ENCODE measurements at places on chromosomes 11 and 22.

GRCh38 chr22:43854121-43854785, 8.1 kb downstream of the SULT4A1 start:
- no peak for DNase-seq

- DNase-seq: no peak
Measured at GRCh38 chr11:74434528-74434927, 32.8 kb downstream of the KCNE3 start.

DNA sequence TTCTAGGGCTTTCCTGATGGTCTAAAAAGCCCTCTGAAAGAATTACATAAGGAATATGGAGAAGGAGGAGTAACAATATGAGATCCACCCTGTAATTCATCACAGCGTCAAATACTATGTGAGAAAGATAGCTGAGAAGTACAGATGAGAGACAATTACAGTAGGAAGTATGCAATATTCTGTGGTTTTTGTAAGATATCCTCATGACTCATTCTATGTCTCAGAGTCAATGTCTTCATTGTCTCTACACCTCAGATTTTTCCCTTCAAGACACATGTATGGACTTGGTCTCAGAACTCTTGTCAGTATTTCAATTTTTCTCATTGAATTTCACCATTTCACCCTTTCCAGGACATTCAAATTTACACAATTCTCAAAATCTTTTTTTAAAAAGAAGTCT, 343.3 kb upstream of the CTSC start:
- DNase-seq: no peak

DNA sequence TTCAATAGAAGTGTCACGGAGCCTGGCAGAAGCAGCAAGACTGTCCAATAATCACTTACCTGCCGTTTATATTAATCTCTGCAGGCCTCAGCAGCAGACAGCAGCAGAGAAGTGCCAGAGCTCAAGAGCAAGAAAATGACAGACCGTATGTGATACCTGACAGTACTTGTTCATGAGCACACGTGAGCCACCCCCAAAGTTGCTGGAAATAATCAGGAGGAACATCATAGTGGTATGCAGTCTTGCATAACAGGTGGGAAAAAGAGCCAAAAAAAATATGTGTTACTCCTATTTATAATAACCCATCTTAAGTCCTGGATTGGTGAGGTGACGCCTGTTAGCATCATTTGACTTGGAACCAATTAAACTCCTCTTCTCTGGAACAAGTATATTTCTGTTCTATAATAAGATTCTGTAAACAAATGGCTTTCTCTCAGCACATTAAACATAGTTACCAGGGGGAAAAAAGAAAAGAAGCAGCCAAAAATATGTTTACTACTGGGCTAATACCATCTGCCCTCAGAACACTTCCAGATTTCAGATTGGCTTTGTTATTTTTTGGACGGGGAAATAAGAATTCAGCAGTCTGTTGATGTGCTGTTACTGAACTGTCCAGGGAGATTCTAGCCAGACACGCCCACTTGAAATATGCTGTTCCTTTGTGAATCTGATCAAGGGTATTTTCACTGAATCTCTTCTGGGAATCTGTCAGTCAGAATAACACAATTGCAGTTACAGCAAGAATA, 7.9 kb upstream of the SLN start:
- DNase-seq: no peak

GRCh38 chr11:116840224-116840745, 2.9 kb upstream of the APOA1 start:
- DNase-seq: no peak

DNA sequence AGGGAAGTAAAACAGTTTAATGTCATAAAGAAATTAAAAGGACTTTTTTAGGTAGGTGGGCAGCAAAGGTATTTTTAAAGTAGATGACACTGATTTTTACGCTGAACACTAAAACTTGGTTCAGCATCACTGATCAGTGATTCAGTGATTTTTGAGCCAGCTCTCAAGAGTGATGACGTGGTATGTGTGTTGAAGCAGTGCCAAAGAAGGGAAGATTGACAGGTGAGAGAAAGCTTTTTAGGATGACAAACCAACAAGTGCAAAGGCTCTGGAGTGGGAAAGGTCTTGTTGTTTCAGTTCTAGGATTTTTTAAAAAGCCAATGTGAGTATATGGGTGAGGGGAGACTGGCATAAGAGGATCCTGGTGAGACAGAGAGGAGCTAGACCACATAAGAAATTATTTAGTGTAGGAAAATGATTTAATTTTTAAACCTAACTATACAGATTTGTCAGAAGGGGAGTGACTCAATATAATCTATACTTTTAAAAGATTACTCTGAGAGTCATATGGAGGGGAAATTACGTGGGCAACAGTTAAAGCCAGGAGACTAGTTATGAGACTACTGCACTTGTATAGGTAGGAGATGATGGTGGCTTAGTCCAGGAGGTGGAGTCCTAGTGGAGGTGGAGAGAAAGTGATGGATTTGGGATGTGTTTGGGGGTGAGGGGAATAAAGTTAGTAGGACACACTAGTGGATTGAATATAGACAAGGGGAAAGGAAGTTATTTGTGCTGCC, 17.6 kb upstream of the CALCB start:
- DNase-seq: no peak

DNA sequence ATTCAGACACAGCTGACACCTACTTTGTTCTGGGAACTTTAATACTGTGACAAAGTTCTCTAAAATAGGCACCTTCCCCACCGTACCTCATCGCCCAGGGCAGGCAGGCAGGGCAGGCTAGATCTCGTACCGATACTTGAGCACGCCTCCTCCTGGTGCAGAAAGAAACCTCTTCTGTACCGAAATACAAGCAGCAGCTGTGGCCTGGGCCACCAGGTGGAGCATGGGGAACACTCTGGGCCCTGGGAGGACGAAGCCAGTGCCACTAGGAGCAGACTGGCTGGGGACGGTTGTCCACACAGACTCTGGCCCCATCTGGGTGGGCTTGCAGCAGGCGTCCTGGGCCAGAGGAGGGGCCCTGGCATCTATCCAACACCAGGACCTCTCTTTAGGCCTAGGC, 12.8 kb downstream of the PMM1 start:
- no peak for DNase-seq

GRCh38 chr11:15119826-15120225, 5.1 kb downstream of the INSC start:
- no peak for DNase-seq

- no peak for DNase-seq
Measured at GRCh38 chr11:88475991-88476418, 138.5 kb upstream of the CTSC start.

DNA sequence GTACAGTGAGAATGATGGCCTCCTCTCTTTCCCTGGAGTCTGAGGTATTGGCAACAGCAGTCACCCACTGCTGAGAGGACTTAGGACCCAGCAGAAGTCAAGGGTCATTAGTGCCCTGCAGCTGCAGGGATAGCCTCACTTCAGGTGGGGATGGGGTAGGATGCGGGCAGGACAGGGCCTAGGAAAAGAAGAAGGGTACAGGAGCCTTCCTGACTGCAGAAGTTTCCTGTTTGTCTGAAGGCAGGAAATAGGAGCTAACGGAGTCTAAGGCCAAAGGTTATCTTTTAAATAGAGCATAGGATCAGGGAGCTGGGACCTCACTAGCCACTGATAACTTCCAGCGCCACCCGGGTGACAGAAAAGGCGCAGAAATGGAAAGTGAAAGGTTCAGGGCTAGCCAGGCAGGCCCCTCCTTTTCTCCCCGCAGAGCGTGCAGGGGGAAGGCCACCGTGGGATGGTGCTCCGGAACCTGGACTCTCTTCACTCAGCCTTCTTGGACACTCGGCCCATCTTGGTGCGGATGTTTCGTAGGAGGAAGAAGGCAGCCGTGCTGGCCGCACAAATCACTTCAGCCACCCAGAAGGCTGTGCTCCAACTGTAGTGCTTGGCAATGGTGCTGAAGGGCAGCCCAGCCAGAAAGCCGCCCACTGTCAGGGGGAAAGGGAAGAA, 6.0 kb downstream of the TRAPPC4 start:
- no peak for DNase-seq

GRCh38 chr11:69205743-69206612, 50.2 kb downstream of the SMIM38 start:
- DNase-seq: no peak

GRCh38 chr11:116986521-116987105, 111.6 kb downstream of the SIK3 start:
- no peak for DNase-seq

- no peak for DNase-seq
Measured at GRCh38 chr11:130675917-130676316, 227.5 kb downstream of the ADAMTS15 start.

DNA sequence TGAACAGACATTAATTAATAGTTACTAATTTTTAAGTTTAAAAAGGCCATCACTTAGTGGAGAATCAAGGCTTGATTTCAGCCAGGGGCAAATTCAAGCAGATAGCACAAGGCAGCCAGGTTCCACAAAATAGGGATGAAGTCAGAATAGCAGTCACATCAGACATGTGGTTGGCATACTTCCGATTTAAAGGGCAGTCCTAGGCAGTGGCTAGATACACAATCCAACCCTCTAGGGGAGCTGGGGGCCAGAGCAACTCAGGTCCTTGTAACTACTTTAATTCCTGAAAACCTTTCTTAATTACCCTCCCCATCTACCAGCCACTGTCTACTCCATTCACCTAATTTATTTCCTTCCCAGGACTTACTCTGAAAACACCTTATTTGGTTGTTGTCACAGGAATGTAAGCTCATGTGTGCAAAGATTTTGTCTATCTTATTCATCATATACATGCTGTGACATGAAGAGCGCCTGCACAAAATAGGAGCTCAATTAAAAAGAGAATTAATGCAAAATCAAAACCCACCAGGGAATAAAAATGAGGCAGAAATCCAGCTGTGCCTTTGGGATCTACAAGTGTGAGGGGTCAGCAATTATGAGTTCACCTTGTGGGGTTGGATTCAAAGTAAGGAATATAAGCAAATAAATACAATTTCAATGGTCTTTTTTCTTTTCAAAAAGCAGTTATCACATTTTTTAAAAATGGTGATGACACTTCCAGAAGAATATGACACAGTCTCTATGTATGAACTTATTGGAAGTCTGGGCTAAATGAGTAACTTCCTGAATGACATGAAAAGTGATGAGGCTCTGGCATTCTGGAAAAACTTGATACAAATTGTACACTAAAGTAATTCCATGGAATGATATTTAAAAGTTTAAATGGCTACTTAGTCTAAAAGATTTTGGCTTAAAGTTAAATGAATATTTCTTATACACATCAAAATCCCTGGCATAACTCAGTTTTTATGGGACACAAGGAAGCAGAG, 53.8 kb downstream of the COPB1 start:
- no peak for DNase-seq

GRCh38 chr11:123924027-123924426, 15.4 kb upstream of the OR4D5 start:
- DNase-seq: no peak

GRCh38 chr11:97738751-97739150, 1282.0 kb upstream of the CNTN5 start:
- DNase-seq: no peak

DNA sequence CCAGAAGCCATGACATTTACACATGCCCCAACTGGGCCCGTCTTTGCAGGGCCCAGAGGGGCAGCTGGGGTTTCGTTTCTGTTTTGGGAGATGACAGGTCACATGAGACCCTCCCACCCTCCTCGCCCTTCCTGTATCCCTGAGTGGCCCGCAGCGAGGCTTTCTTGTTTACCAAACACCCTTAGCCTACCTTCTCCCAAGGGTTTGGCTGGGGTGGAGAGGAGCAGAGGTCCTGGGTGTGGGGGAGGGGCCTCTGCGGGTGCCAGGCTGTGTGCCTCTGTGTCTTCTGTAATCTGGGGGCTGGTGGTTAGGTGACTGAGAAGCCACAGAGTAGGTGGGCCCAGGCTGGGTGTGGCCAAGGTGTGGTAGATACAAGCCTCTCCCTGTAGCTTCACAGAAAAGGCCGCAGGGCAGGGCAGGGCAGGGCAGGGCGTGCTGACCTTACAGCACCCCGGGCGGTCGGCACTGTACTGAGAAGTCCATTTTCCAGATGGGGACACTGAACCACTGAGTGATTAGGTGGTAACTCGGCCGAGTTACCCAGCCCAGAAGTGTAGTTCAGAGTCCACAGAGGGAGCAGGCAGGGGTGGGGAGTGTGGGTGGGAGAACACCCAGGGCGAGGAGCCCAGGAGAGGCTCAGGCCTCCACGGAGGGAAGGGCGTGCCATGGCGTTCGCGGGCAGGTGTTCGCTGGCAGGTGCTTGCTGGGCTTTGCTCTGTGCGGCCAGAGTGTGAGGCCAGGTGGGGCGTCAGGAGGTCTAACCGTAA, 8.7 kb downstream of the PRR5 start:
- DNase-seq: no peak

DNA sequence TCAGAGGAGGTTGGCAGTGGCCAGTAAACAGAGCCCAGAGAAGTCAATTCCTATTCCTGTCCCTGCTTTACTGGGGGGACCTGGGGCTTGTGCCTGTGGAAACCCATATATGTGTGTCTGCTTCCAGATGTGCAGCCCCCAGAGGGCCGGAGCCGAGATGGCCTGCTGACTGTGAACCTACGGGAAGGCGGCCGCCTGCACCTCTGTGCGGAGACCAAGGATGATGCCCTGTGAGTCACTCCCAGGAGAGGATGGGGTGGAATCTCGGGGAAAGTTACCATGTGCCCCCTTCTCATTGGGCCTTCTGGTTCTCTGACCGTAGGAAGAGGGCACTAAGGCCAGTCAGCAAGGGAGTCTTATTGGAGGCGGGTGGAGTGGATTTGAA, 5.3 kb downstream of the PLEKHB1 start:
- no peak for DNase-seq

DNA sequence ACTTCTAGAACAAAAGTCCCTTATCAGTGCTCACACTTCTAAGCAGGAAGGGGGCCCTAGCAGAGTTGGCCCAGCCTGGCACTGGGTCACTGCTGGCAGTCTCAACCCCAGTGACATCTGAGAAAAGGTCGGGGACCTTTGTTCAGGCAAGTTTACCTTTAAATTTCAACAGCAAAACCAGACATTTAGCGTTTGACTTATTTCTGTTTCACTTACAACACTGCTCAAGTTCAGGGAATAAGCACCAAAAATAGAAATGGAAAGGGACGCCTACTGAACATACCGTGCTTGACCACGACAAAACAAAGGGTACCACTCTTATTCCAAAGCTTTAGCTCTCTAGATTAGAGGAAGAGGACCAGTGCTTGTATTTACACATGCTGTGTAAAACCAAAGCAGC, 26.2 kb downstream of the PITPNB start:
- DNase-seq: no peak

GRCh38 chr11:78209478-78209877, 20.8 kb downstream of the USP35 start:
- DNase-seq: no peak

GRCh38 chr22:48393041-48393370, 1434.7 kb downstream of the BRD1 start:
- no peak for DNase-seq

- DNase-seq: no peak
Measured at GRCh38 chr11:35063488-35063931, 75.5 kb upstream of the CD44 start.

DNA sequence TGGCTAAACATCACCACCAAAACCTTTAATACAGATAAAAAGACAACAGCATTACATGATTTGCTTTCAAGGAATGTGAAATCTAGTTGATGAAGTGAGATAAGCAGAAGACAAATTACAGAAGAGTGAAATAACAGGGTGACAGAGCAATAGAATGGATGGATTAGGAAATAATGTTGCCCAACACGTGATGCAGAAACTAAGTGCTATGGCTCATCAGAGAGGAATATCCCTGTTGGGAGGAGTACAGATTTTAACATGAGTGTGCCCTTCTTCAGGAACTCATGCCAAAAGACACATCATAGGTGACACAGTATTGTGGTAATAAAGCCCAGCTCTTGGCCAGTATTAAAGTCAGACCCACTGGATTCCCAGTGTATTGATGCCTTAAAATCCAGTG, 176.6 kb upstream of the RAG2 start:
- no peak for DNase-seq

GRCh38 chr11:76263657-76264056, 57.4 kb upstream of the WNT11 start:
- DNase-seq: no peak

GRCh38 chr11:64918017-64918416, 1.0 kb upstream of the ATG2A start:
- DNase-seq: no peak

All from activated CD4-positive, CD25-positive, alpha-beta regulatory T cell treated with anti-CD3 and anti-CD28 coated beads, Interleukin-2, amount 50 U/mL, for 16 hours (primary cell).